ENCODE measurements at places on chromosomes 4 and X. TPM values are rescaled to one million over a fixed set of nuclear protein-coding genes. Genes with fewer than 3 reads are reported as not detected.

- no peak for ATAC-seq
Observed at GRCh38 chr4:166169111-166169510, 296.1 kb downstream of the TLL1 start.

- ATAC-seq = no peak
Observed at GRCh38 chr4:37219242-37219641, 25.3 kb upstream of the NWD2 start.

The CXCL6 gene
- 1.1 TPM for total RNA-seq

The NEUROG2 gene
- not detected for total RNA-seq

The GLRB gene
- 2.8 TPM for total RNA-seq

The UGT2A3 gene
- total RNA-seq = not detected

All from gastroesophageal sphincter (tissue), 4 donors.